ENCODE measurements at places on chromosomes 3 and 15. TPM values are rescaled to one million over a fixed set of nuclear protein-coding genes. Genes with fewer than 3 reads are reported as not detected.

Gene C3orf22
- total RNA-seq = not detected

Gene SCAANT1
- not detected for total RNA-seq

Gene PRR20G
- not detected for total RNA-seq

Gene EXD1
- not detected for total RNA-seq

- DNase-seq = no peak
- peaks cover 3% of the 10 kb centered on the region for H3K4me1 ChIP-seq
- no peaks in the 10 kb centered on the region for H3K27me3 ChIP-seq
- no peaks in the 10 kb centered on the region for H3K36me3 ChIP-seq
- no peak overlapping the region for H3K4me3 ChIP-seq
Observed at GRCh38 chr3:112137781-112138180, 4.7 kb upstream of the GCSAM start.

DNA sequence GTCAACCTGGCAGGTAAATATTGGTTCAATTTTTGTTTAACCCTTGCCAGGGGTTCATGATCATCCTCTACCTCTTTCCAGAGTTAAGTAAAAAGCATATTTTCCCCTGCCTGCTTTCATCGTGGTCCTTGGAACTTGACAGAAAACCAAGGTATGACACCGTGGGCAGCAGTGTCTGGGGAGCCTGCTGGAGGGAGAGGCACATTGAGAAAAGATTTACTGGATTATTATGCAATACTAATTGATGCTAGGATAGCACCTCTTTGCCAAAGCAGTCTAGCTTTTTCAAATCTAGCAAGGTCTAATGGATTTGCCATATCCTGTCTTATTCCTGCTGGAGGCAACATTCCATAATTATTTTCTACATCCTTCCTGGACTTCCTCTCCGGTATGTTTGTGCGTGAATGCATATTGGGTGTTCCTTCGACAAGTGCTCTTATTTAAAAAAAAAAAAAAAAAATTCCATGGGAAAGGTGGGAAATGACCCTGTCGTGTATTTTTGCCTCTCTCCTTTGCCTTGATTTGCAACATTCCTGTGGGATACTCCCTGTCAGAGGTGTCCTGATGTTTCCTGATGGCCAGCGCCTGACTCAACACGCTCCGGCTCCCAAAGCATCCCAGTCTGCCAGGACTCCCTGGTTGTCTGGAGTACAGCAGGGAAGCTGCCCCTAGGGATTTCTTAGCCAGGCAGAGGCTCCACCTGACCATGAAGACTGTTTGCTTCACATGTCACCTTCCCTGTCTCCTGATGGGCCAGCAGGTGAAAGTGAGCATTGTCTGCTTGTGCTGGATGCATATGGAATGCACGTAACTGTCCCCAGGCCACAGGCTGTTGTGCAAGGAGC, 6.3 kb downstream of the BHLHE40 start:
- H3K27ac ChIP-seq = peak overlapping the region; percentile 97
- peaks cover 10% of the 10 kb centered on the region for H3K4me1 ChIP-seq
- no peaks in the 10 kb centered on the region for H3K27me3 ChIP-seq
- H3K36me3 ChIP-seq = peaks cover 37% of the 10 kb centered on the region
- peak overlapping the region; percentile 41 for H3K4me3 ChIP-seq
- DNase-seq = peak; percentile 45

GRCh38 chr15:84834969-84835368, 17.8 kb downstream of the ALPK3 start:
- peaks cover 14% of the 10 kb centered on the region for H3K4me1 ChIP-seq
- no peak for DNase-seq
- no peak overlapping the region for H3K27ac ChIP-seq
- H3K27me3 ChIP-seq = no peaks in the 10 kb centered on the region
- H3K36me3 ChIP-seq = no peaks in the 10 kb centered on the region

DNA sequence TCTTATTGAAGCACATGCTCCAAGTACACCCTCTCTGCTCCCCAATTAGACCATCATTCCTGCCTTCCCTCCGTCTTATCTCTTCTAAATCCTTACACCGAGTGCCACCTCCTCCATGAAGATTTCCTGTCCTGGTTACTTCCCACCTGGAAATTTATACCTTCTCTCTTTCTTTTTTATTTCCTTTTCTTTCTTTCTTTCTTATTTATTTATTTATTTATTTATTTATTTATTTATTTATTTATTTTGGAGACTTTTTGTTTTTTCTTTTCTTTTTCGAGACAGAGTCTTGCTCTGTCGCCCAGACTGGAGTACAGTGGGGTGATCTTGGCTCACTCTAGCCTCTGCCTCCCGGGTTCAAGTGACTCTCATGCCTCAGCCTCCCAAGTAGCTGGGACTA, 45.9 kb upstream of the ABHD2 start:
- DNase-seq = no peak
- H3K27me3 ChIP-seq = no peaks in the 10 kb centered on the region
- H3K27ac ChIP-seq = no peak overlapping the region
- H3K4me3 ChIP-seq = no peak overlapping the region

DNA sequence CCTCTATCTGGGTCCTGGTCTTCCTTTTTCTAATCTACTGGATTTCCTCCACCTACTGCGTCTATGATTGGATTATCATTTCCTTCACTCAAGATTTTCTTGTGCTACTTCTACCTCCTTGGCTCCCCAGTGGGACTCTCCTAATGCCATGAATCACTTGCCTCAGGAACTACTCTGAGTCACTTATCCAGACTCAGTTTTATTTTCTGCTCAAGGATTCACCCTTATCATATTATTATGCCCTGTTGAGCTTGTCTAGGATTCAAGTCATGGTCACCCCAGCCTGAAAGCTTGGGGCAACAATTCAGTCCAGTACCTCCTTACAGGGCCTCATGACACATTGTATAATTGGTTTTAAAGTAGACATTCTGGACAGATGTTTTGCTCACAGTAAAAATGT, 968.1 kb downstream of the ROBO1 start:
- no peak for DNase-seq
- H3K4me1 ChIP-seq = no peaks in the 10 kb centered on the region
- H3K4me3 ChIP-seq = no peak overlapping the region
- no peak overlapping the region for H3K27ac ChIP-seq
- H3K36me3 ChIP-seq = no peaks in the 10 kb centered on the region

- no peak overlapping the region for H3K4me3 ChIP-seq
- no peaks in the 10 kb centered on the region for H3K36me3 ChIP-seq
Observed at GRCh38 chr3:40414270-40414669, 27.3 kb downstream of the ENTPD3 start.

Data from kidney (tissue), 22 donors.